Peyer's patch (tissue), 4 donors: ENCODE measurements at places on chromosomes 12 and 14.

GRCh38 chr12:101620762-101621133 lies 26.0 kb downstream of the MYBPC1 start:
- no peak for DNase-seq

DNA sequence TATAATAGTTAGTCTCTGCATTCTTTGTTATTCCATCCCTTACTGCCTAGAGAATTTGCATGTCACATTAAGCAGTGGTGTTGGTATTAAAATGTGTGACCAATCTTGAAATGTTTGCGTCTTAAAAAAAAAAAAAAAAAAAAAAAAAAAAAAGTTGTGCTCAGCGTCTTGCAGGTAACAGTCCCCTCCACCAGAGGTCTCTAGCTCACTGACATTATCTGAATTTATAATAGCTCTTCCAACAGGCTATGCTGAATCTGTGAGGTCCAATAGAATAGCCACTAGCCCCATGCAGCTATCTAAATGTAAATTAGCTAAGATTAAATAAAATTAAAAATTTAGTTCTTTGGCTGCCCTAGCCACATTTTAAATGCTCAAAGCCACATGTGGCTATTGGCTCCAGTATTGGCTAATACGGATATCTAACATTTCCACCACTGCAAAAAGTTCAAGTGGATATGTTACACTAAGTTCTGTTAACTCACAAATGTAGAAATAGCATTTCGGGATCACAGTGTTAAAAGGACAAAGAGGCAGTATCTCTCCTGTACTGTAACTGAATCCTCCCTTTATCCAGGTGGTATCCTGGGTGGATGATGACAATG lies 28.7 kb downstream of the NKX2-8 start:
- DNase-seq: no peak

DNA sequence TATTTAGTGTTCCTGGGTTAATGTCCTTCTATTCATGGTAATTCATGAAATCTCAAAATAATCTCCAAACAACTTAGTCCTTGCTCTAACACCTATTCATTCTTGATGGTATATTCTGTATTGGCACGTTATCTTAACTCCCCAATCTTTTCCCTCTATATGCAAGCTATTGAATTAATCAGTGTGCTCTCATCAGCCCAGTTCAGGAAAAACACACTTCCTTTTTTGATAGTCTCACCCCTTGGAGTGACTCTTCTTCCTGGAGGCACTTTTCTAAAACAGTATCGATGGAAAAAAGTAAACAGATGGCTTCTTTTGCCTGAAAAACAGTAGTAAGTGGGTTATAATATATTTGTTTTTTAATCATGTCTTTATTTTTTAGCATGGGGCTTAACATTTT lies 28.6 kb downstream of the TULP3 start:
- no peak for DNase-seq

DNA sequence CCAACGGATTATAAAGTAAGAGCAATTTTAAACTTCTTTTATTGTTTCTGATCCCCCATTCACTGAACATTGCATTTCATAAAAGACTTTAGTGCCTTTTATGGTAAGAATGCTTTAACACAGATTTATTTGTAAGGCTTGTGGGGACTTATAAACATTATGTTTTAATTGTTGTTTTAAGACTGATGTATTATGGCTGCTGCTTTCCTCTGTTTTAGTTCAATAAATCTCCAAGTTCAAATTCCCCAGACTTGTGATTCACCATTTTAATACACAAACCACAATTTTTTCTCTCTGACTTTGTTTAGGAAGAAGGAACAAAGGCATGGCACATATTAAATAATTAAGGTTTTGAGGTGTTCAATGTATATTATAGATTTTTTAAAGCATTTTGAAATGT lies 753.3 kb downstream of the SLC6A15 start:
- no peak for DNase-seq

- peak; percentile 31 for DNase-seq
Observed at GRCh38 chr14:95480109-95480886, 36.2 kb downstream of the SYNE3 start.

DNA sequence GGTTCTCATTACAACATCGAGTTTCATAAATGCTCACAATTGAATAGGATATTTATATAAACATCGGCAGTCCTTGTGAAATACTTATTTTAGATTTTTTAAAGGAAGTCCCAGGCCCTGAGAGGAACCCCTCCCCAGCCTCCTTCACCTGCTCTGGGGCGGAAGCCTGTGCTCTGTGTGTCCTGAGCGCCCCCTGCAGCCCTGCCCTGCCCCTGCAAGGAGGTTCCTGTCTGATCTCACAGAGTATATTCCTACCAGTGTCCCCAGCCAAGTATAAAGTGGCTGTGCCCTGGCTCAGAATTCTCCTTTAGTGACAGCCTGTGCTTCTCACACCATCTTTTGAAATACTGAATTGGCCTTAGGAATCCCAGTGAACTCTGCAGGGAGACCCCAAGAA lies 659.5 kb downstream of the TMEM121 start:
- no peak for DNase-seq

DNA sequence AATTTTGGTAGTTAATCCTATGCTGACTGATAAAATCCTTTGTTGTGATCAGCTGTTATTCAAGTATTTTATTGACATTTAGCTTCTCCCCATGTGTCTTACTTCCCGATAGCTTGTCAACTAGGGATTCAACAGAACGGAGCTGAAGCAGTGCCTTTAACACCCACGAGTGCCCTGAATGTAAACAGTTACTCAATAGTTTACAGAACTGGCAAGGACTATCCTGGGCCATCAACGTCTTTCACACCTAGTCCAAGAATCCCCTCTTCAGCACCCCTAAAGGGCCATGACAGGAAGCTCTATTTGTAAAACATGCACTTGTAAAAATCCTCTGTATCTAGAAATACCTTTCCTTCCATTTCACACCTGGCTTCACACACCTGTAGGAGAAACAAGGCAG lies 45.3 kb downstream of the SETD3 start:
- no peak for DNase-seq

DNA sequence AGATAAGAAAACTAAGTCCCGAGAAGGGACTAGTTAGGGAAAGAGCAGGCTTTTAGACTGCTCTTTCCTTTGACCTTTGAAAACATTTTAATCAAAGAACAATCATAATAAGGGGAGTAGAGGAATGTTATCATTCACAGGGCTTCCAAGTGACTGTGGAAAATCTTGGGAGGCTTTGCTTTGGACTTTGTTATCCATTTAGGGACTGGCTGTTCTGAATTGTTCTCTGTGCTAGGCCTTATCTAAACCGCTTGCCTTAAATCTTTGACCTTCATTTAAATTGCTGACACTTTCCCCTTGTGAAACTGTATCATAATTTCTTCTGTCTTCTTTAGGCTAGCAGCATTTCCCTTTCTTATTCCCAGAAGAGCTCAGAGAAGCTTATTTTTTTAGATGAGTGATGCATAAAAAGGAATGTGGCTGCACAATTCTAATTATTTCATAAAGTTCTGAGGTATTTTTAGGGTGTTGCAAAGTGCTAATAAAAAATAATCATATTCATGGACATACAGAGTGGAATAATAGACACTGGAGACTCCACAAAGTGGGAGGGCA lies 9.5 kb upstream of the CALM1 start:
- DNase-seq: no peak

GRCh38 chr12:108379823-108380222 lies 40.7 kb upstream of the CMKLR1 start:
- DNase-seq: no peak

DNA sequence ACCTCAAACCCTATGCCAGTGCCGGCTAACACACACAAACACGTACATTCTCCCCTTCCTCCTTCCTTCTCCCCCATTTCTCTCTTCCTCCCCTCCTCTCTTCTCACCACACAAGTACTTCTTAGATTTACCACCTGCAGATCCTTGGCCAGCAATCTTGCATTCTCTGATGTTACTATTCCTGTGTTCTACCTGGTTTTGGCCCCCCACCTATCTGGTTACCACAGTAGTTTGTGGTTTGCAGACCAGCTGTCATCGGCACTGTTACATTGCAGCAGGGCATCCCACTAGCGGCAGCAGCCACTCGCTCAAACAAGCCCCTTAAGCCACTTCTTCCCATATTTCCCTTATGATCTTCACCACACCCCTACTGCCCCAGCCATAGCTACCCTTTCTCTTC lies 3.9 kb downstream of the ABHD4 start:
- no peak for DNase-seq

DNA sequence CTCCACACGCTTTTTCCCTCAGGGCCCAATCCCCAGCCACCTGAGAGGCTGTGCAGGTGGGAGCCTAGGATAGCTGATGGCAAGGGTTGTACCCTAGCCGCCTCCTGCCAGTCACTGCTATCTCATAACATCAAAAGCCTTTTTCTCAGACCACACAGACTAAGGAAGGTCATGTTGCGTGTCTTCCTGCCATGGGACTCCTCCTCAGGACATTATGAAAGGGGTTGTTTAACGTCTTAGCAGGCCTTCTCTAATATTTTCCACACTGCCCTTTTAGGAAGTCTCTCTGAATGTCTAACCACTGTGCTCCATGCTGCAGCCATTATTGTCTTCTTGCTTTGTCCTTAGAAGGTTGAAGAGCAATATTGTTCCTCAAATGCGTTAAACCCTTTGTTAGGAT lies 7.6 kb upstream of the SMUG1 start:
- DNase-seq: no peak

GRCh38 chr12:131313635-131314034 lies 359.9 kb downstream of the ADGRD1 start:
- DNase-seq: no peak

DNA sequence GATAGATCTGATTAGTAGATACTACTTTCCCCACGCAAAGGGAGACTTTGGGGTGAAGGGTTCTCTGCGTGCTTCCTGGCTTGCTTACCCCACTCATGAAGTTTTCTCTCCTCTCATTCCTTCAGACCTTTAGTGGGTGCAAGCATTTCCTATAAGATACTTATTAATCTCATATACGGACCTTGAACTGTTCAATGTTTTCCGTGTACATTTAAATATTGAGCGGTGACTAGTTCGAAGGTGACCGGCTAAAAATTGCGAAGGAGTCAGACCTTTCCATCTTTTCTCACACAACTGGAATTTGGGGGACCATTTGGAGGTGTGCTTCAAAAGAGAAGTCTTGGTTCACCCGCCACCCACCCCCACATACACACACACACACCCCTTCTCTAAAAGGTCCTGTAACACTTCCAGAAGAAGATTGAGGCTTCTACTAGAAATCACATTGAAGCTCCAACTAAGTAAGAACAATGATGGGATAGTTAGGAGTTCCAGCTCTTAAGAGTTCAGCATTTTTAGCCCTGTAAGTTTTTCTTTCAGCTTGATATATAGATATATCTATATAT lies 6.1 kb upstream of the FOXG1 start:
- no peak for DNase-seq

DNA sequence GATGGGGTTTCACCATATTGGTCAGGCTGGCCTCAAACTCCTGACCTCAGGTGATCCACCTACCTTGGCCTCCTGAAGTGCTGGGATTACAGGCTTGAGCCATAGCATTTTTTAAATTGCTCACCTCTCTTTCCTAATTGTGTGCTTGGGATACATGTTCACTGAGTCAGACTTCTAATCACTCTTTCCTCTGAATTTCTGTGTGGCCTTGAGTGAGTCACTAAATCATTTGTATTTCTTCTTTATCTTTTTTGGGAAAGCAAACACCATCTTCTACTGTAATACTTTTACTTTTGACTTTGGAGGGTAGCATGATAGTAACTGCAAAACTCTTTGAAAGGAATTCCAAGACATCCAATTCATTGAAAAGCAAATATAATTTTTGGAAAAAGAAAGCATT lies 60.8 kb downstream of the FLRT2 start:
- no peak for DNase-seq

DNA sequence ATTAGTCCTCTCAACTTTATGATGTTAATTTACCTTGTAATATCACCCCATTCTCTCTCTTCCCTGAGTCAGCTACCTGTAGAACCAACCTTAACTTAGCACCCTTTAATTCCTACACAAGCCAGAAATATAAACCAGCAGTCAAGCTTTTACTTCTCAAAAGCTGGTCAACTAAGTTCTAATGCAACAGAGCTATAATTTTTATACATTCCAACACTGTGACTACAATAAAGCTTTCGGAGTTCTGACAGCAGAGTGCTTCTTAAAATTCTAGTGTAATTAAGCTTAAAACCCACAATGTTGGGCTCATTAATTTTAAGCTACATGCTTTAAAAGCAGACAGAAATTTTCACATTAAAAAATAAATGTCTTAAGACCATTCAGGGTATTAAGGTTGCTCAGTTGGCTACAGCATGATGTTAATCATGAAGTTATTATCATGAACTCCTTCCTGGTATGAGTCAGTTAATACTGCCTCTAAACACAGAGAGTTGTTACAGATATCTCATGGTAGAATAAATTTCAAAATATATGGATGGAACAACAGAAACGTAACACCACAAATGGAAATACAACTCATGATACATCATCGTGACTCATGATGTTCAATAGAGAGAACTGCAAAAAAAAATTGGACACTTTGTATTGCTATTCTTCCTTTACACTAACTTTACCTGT lies 126.7 kb downstream of the EPS8 start:
- no peak for DNase-seq

- no peak for DNase-seq
Observed at GRCh38 chr14:103078860-103079587, 5.0 kb upstream of the LBHD2 start.

- DNase-seq: peak; percentile 49
Observed at GRCh38 chr12:12265571-12266388, 1.1 kb downstream of the LRP6 start.

GRCh38 chr14:58717813-58718212 lies 80.1 kb downstream of the DACT1 start:
- DNase-seq: no peak

DNA sequence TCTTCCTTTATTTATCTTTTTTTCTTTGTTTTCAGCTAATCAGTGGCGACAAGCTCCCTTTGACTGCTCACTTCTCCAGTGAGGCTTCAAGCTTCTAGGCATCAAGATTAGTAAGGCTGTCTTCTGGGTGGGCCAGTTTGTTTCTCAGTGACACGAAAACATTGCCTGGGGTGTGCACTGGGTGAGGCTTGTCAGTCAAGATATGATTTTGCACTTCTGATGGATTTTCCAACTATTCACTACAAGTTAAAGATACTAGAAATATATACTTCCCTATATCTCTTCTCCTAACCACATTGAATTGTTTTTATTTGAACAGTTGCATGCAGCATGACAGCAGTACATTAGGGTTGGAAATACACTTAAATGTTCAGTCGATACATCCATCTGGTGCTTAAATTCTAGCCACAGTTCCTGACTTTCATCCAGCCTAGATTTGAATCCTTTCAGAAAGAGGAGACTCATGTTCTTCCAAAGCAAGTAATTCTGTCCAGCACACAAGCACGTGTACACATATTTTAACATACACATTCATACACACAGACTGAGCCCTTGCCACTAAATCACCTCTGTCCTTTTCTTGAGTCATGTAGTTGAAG lies 275.6 kb upstream of the NOVA1 start:
- DNase-seq: no peak
